ENCODE measurements at places on chromosomes 7 and 10.

- no peak for DNase-seq
These were observed 60.3 kb upstream of the CFAP46 start for GRCh38 chr10:133002685-133003084.

DNA sequence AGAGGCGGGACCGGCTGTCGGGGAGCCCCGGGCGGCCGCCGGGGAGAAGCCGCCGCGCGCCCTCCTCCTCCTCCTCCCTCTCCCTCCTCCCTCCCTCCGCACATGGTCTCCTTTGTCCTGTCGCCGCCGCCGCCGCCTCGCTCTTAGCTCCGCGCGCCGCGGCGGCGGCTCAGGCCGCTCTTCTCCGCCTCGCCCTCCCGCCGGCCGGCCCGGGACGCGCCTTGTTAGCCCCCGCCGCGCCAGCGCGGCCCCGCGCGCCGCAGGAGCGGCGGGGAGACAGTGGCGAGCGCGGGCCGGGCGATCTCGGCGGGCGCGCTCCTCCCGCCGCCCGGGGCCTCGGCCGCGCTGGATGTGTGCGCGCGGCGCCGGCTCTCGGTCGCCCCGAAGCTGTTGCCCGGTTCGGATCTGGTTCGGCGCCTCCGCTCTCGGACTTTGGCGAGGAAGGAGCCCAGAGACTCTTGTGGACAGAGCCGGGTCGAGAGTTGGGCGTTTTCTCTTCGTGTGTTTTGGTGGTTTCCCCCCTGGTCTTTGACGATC, 437.4 kb upstream of the GALNT17 start:
- DNase-seq, result no peak

DNA sequence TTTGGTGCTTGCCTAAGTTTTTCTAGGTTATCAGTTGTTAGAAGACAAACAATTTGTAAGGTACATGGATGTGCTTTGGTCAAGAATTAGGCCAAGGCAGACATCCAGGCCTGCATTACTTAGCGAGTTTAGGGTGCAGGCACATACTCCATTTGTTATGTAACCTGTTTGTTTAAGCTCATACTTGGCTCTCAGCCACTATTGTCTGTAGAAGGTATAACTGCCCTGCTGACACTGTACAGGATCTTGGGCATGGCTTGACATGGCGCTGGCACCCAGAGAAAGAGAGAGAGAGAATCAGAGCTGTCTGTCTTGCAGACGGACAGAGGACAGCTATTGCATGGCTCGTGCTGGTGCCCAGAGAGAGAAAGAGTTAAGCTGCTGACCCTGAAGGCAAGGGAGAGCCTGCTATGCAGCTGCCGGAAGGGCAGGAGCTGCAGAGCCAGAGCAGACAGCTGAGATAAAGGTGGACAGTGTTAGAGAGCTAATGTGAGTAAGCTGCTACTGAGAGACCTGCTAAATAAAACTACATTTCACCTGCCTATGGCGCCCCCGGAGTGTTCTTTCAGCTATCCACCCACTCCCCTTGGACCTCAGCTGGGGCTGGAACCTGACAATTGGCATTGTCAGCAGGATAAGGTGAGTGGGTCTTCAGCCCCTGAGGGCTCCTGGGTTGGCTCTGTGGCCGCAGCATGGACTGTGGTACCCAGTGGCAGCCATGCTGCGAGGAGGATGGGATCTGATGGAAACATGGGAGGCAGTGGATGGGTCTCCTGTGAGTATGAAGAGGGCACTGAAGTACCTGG, 120.9 kb upstream of the TMEM106B start:
- DNase-seq, result no peak

DNA sequence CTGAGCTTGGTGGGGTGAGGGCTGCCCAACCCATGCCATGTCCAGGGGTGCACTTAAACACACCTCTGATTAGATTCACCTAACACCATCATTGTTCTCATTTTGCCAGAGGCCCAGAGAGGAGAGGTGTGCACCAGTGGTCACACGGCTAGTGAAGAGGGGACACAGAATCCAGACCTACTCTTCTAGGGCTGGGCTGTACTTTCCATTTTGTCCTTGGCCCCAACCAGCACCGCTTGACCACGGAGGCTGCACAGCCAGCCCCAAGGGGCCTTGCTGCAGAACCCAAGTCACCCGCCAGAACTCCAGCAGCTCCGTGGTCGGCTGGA, 246 bp upstream of the WDFY4 start:
- DNase-seq, result no peak

DNA sequence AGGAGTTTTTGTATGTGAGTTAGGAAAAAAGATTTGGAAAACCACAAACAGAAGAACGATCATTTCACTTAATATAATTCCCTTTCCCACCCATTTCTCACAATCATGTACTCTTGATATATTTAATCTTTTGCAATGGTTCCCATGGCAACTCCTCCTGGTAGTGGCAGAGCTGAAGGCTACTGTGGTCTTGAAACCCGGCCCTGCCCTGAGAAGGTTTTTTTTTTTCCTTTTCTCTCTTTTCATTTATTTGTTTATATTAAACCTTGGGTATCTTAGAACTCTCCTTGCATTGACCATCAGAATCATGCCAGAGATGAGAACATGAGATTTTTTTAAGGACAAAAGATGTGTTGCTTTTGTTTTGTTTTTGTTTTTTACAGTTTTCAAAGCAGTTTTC, 566.1 kb upstream of the NRP1 start:
- DNase-seq, result no peak

GRCh38 chr7:156109076-156109475, 296.8 kb upstream of the SHH start:
- DNase-seq, result no peak

Data from stimulated activated CD8-positive, alpha-beta memory T cell treated with anti-CD3 and anti-CD28 coated beads, Interleukin-7, amount 100 ng/mL, for 24 hours (primary cell).